NCI-H748 treated with DMSO at 0.1 percent for 48 hours (cell line): ENCODE measurements at places on chromosomes 12 and 14.

- no peak for DNase-seq
Measured at GRCh38 chr12:89059056-89059455, 293.2 kb downstream of the DUSP6 start.

GRCh38 chr12:127802271-127802670 is 464.7 kb upstream of the TMEM132C start:
- no peak for DNase-seq

DNA sequence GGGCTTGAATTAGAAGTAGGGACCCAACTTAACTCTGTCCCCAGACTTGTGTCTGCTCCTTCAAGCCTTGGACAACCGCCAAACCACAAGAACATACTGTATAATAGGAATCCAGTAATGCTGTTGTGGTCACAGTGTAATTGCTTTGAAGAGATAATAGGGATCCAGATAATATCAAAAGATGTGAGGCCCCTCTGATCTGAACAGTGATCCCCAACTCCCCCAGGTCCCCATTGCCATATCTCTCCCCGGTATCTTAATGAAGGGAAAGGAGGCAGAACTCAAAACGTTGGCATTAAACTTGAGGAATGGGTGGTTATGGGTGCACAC is 8.5 kb upstream of the PLEKHH1 start:
- DNase-seq = no peak

GRCh38 chr14:59120921-59121320 is 67.5 kb upstream of the DAAM1 start:
- no peak for DNase-seq

- DNase-seq = no peak
Measured at GRCh38 chr14:34053666-34054065, 102.8 kb upstream of the EGLN3 start.

DNA sequence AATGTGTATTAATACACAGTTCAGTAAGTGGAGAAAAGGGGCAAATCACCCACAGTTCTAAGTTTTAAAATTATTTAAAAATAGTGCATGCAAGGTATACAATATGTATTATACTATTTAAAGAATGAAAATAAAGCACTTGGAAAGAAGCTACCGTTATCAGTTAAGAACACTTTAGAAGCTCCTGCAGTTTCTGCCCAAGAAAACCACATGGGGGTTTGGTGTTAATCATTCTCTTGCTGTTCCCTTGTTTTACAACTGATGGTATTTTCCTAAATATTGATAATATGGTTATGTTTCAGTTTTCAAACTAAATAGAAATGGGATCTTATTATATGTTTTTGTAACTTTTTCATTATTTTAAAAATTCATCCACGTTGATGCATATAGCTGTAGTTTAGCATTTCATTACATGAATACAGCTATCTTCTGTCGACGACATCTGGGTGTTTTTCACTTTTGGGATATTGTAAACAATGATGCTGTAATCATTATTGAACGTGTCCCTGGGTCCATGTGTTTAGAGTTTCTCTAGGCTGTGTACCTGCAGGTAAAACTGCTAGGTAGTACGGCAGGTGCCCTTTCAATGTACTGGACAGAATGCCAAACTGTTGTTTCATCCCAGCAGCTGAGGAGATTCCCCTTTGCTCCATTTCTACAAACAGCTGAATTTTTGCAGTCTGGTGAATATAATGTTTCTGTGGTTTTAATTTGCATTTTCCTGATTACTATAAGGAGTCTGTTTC is 64.1 kb downstream of the APPL2 start:
- no peak for DNase-seq

- DNase-seq = no peak
Measured at GRCh38 chr12:62711631-62712241, 223.2 kb downstream of the PPM1H start.

DNA sequence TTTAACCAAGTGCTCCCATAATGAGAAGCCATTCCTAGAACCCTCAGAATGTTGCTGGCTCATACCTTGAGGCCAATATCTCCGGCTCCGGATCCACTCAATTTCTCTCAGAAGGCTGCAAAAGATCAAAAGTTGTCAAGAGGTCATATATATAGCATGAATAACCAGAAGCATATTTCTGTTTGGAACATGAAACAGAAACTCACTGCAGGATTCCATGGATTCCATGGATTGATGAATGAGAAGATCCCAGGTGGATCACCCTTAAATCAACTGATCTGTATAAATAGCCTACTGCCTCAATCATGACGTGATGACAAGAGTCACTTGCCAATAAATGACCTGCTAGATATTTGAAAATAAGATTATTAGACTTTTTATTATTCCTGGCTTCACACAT is 3.3 kb upstream of the NT5DC3 start:
- no peak for DNase-seq

GRCh38 chr12:75481013-75481705 is 604 bp downstream of the GLIPR1 start:
- no peak for DNase-seq

DNA sequence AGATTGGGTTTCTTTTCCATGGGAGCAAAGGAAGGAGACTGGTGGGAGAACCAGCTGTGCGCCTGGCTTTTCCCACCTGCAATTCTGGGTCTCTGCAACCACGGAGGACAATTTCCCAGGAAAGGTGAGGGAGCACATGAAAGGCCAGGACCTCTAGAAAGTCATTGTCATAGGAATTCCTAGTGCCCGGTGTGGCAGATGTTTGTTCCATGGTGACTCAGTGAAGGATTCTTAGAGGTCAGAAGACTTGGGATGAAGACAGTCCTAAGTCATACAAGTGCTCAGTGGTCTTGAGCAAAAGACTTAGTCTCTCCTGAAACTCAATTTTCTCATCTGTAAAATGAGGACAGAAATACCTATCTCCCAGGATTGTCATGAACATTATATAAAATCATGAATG is 51.3 kb downstream of the KCNA5 start:
- DNase-seq = no peak

DNA sequence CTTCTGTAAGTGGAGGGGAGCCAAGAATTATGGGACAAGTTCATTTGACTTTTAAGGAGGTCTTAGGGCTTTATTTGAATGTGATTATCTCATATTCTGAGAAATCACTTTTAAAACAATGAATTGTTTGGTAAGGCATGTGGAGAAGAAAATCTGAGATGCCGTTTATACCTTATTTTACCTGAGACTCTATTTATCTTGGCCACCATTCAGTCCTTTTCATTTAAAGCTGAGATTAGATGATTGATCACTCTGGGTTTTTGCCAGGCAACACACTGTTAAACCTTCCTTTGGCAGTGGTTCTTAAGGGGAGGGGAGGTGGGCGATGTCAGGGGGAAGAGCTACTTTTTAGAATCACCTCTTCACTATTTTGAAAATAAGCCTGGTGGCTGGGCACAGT is 11.4 kb downstream of the CAND1 start:
- DNase-seq = no peak

DNA sequence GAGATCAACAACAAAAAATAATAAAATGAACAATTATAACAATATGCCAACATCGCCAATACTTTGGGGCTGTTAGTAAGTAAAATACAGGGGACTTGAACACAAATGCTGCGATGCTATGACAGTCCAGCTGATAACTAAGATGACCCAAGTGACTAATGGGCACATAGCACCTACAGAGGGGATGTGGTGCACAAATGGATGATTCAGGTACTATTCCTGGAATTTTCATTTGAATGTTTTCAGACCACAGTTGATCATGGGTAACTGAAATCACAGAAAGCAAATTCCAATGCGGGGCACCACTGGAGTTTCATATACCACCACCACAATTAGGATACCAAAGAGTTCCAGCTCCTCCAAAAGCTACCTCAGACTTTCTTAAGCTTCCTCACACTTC is 82.9 kb downstream of the RCOR1 start:
- DNase-seq = no peak

GRCh38 chr12:14260011-14260993 is 105.2 kb upstream of the ATF7IP start:
- peak; percentile 71 for DNase-seq

GRCh38 chr14:75972801-75973421 is 8.9 kb downstream of the TGFB3 start:
- DNase-seq = no peak

GRCh38 chr14:53161758-53162435 is 8.8 kb upstream of the DDHD1 start:
- no peak for DNase-seq

- DNase-seq = no peak
Measured at GRCh38 chr12:12481631-12482030, 81.0 kb downstream of the DUSP16 start.

DNA sequence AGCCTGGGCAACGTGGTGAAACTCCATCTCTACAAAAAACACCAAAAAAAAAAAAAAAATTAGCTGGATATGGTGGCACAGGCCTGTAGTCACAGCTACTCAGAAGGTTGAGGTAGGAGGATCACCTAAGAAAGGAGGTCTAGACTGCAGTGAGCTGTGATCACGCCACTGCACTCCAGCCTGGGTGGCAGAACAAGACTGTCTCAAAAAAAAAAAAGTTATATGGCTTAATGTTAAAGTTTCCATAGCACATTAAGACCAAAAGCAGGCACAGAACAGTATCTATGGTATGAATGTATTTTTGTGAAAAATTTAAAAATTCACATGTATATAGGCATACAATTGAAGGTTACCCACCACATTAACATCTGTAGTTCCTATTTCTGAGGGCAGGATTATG is 15.9 kb downstream of the CDKN1B start:
- no peak for DNase-seq

DNA sequence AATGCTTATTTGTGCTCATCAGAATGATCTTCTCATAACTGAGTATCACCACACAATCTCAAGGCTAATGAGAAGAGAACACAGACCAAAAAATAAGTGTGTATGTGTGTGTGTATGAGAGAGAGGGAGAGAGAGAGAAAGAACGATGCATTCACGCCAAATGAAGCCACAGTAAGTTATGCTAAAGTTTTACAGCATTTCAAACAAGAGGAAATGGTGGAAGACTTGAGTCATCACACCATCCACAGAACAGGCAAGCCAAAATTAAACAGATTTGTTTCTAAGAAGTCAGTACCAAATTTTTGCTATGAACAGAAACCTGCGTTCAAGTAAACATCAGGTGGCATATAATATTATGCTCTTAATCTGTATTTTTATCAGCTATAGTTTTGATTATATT is 141.2 kb downstream of the MED13L start:
- no peak for DNase-seq

GRCh38 chr12:49823350-49823749 is 4.9 kb downstream of the NCKAP5L start:
- no peak for DNase-seq

- no peak for DNase-seq
Measured at GRCh38 chr14:49366416-49366815, 219.8 kb downstream of the RPS29 start.

GRCh38 chr14:99601361-99601831 is 2.6 kb downstream of the CCDC85C start:
- no peak for DNase-seq

GRCh38 chr12:116547955-116548501 is 11.2 kb upstream of the MAP1LC3B2 start:
- DNase-seq = no peak

- no peak for DNase-seq
Measured at GRCh38 chr14:75991753-75992152, 6.2 kb downstream of the IFT43 start.

GRCh38 chr12:130486891-130487416 is 149.3 kb downstream of the PIWIL1 start:
- DNase-seq = no peak

- DNase-seq = no peak
Measured at GRCh38 chr14:56715938-56716337, 94.3 kb downstream of the OTX2 start.

DNA sequence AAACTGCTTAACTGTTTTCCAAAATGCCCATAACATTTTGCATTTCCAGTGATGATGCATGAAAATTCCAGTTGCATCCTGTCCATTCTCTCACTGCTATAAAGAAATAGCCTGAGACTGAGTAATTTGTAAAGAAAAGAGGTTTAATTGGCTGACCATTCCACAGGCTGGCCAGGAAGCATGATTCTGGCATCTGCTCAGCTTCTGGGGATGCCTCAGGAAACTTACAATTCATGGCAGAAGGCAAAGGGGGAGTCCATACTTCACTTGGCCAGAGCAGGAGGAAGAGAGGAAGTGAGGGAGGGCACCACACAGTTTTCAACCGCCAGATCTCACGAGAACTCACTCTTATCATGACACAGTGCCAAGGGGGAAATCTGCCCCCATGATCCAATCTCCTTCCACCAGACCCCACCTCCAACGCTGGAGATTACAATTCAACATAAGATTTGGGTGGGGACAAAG is 18.2 kb upstream of the CLEC2D start:
- DNase-seq = no peak

GRCh38 chr12:19967431-19967830 is 400.9 kb upstream of the PDE3A start:
- DNase-seq = peak; percentile 41

- no peak for DNase-seq
Measured at GRCh38 chr12:132610051-132610759, at the start of gene LRCOL1. Gene LRCOL1, minus strand, starts transcription at chr12:132610582. Its CDS starts 4,331 bp downstream, at chr12:132606251.

GRCh38 chr12:93860668-93861373 is 183.6 kb downstream of the CRADD start:
- DNase-seq = no peak

DNA sequence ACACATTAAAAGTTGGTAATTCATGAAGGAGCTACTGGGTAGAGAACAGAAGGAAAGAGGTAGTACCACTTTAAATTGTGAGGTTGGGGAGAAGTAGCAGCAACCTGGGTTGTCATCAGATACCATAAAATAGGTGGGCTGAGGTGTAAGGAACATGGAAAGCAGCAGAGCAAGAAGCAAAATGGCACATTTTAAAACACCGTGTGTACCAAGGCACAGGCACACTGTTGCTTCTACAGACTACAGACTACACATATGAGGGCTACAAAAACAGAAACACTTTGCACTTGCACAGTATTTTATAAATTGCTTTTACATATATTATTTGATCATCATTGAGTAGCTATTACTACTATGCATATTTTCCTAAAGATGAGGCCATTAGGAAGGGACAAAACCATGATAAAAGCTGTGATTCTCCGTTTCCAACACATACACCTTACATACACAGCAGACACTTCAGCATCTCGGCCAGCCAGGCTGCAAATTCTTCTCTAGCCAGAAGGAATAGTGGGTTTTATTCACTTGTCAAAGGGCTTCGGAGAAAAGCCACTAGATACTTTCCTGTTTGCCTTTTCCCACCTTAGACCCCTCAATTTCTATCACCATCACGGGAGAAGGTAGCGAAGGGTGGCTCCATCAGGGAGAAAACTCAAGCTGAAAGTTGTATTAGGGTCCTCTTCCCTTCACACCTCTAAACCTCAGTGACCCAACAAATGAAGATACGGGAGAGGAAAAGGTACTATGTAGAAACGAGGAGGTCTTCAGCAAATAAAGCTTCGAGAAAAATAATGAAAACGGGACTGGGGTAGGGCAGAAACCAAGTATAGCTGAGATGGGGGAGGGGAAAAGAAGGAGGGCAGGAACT is 1.6 kb downstream of the PYM1 start:
- DNase-seq = peak; percentile 17

- no peak for DNase-seq
Measured at GRCh38 chr12:113991224-113992044, 25.3 kb upstream of the RBM19 start.

- DNase-seq = no peak
Measured at GRCh38 chr12:109462868-109463692, 14.0 kb downstream of the KCTD10 start.

GRCh38 chr12:55743406-55744339 is 751 bp downstream of the GDF11 start:
- DNase-seq = no peak

- DNase-seq = no peak
Measured at GRCh38 chr12:6813363-6813762, 8.3 kb upstream of the GPR162 start.

GRCh38 chr12:131980263-131980662 is 30.5 kb downstream of the EP400 start:
- DNase-seq = no peak
